ENCODE measurements at places on chromosomes 11 and 22.
A peak's percentile ranks its signal among the peaks of the same experiment; 100 is the strongest.

DNA sequence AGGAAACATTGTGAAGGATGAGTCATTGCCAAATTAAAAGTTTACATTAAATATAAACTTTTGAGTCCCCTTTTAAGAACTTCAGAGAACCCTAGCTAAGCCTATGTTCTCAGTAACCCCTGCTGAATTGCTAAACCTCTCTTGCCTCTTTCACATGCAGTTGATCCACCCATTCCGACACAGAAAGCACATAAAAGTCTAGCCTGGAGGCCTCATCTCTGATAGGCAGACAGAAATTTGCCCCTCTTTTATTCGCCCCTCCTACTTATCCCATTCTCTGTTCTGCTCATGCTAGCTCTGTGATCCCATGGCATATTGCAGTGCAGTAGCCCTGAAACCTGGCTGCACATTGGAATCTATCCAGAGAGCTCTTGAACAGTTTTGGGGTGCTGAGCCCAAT, 58.2 kb upstream of the PDE3B start:
- DNase-seq: no peak

DNA sequence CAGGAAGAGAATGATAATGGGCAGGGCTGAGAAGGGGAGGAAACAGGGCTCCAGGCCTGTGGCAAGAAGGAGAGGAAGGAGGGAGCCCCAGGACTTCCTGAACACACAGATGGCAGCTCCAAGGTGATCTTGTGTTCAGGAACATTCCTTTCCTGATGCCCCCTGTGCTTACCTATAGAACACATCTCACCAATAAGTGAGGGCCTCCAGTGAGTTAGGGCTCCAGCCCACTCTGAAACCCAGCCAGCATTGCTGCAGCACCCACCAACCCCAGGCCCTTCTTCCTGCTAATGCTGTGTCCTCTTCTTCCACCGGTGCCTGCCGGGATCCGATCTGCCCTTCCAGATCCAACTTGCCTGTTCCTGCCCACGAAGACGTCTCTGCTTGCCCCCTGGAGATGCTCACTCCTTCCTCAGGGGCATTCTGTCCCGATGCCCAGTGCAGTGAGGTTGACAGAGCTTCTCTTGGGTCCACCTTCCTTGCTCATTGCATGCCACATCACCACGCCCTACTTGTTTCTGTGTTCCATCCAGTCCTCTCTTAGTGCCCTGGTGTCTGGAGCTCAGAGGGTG, 17.4 kb downstream of the ANKK1 start:
- no peak for DNase-seq

DNA sequence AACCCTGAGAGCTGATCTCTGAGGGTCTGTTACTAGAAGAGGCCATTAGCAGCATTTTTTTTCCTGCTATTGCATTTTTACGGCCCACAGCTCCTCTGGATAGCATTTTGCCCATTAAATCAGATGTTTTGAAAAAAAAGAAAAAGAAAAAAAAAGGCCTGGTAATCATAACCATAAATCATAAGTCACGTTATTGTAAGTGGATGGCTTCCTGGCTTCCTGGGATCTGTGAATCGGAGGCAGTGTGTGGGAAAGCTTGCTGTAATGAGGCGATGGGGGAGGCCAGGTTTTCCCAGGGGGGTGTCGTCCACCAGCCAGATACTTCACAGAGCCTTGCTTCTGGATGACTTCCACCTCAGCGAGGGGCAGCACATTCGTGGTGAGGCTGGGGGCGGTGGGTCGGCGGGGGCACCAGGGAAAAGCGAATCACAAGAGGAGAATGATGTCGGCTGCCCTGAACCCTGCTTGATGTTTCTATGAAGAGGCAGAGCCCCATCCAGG, 106.5 kb upstream of the SYT13 start:
- no peak for DNase-seq

DNA sequence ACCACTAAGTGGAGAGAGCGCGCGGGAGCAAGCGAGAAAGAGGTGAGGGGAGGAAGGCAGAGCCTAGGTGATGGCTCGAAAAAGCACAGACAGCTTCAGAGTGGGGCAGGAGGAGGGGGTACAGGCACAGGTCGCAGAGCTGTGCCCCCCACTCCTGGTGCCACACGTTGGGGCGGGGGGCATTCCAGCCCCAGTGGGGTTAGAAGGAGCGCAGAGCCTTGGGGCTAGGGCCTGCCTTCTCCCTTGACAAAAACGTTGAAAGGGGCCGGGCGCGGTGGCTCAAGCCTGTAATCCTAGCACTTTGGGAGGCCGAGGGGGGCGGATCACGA, 41.6 kb upstream of the ISX start:
- DNase-seq: no peak

DNA sequence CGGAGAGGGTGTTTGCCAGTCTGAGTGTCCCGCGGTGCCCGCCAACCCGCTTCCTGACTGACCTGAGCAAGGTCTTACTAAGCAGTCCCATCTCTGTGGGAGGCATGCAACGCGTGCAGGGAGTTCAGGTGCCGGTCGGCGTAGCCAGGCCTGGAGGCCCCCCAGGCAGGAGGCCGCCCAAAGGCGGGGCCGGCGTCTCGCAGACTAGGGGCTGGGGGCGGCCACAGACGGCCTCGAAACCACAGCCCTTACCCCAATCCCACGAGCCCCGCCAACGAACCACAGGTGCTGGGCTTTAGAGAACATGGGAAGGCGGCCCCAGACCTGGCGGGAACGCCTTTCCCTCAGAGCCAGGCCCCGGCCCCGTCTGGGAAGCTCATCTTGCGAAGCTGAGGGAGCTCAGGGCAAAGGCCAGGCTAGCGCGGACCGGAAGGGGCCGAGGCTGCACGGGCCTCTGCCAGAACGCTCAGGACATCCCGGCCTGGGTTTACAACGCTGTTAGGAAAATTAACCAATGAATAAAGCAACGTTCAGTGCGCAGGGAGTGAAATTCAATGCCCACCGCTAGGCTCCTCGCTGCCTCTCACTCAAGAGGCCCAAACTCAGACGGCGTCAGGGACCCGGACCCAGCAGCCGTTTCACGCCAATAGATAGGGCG, 2.1 kb upstream of the MTFP1 start:
- DNase-seq: no peak

DNA sequence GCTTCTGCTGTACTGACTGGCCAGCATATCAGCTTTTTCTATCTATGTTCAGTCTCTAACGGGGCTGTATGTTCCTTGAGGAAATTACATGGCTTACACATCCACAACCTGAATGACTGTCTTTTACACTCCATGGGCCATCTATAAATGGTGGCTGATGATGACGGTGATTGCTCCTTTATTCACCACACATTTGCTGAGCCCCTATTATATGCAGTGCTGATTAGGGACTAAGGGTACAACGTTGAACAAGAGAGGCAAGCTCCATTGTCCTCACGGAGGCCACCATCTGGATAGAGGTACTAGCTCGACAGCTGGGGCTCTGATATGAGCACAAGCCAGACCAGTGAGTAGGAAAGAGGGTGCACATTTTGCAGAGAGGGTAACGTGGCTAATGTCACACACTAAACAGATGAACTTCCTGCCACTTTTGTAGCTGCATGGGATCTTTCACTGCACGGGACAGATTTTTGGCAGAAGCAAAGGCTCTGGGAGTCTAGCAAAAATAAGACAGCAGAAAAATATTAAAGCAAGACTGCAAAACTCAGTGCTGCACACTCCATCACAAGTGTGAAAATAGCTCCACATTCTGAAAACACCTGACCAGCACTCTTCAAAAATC, 30.6 kb downstream of the DRD2 start:
- no peak for DNase-seq

DNA sequence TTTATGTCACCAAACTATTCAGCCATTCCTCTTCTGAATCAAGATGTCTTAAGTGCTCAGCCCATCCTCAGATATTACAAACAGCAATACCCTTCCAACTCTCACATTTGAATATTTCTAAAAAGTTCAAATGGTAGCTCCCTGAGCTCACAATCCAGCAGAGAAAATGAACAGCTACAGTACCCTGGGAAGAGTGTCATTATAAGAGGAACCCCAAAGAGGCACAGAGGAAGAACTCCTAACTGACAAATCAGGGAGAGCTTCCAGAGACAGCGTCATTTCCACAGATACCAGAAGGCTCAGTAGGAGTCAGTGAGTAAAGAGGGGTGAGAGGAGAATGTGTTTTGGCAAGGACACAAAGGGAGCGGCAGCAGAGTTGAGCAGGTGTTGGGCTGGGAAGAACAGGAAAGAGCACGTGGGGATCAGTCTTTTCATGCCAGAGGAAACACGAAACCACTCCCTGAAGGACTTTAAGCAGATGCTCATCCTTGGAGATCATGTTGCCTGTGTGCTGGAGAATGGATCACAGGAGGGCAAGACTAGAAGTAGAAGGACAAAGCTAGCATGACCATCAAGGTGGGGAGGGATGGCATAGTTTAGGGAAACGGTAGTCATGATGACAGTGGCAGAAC, 4.3 kb downstream of the CLTCL1 start:
- no peak for DNase-seq

DNA sequence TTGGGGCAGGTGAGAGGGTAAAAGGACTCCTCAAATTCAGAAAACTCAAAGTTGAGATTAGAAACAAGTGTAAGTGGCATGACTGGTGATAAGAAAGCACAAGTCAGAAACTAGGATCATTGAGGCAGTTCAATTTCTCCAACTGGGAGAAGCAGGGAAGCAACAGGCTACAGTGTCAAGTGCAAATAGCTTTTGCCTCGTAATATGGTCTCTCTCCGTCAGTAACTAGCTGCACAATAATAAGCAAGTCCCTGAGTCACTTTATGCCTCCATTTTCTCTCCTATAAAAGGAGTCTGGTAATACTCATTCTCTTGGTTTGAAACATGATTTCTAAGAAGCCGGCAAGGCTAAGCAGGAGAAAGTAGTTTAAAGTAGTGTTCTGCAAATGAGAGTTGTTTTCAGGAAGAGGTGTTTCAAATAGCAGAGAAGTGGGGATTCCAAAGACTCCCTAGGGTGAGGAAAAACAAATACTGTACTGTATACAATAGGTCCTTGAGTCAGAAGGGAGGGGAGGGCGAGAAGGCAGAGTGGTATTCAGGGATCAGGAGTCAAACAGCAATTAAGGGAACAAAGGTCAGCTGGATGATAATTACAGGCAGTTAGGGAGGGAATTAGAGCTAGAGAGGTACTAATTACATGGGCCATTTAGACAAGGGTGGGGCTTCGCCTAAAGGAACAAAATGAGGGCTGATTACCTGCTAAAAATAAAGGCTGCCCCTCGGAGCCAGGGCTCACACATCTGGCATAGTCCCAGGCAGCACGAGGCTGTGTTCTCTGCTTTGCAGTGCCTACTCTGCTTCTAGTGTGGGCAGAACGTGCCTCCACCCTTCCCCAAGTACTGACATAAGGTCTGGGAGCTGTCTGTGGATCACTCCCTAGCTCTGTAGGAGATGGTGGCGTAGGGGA, 96.0 kb upstream of the BDNF start:
- no peak for DNase-seq

- DNase-seq: no peak
Observed at GRCh38 chr11:126624506-126624905, 269.0 kb downstream of the ST3GAL4 start.

DNA sequence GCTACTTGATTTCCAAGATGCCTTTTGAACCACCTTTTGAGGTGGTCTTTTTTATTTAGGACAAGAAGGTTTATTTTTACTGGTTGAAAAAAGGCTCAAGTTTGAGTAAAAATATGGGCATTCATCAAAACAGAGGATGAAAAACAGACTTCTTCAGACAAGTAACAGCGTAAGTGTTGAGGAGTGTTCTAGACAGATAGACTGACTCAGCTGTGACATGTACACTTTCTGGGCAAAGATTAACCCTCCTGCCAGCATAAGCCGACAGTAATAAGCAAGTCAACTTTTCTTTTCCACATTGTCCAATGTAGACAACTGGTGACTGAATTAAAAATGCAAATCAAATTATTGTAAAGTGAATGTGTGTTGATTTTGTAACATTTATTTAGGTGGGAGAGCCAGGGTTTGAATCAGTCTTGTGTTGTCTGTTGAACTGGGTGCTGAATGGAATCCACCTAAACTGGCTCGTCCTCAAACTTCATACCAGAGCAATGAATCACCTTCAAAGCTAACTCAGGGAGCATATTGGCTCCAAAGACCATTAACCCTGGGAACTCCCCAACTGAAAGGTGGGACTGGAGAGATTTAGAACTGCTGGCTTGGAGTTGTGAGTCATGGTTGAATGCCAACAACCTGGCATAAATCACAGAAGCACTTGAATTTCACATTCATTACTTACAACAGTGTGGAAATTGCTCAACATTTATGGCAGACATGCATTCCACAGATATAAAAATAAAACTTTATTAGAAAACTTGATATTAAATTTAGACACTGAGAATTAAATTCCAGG, 377.0 kb downstream of the ETS1 start:
- DNase-seq: no peak

DNA sequence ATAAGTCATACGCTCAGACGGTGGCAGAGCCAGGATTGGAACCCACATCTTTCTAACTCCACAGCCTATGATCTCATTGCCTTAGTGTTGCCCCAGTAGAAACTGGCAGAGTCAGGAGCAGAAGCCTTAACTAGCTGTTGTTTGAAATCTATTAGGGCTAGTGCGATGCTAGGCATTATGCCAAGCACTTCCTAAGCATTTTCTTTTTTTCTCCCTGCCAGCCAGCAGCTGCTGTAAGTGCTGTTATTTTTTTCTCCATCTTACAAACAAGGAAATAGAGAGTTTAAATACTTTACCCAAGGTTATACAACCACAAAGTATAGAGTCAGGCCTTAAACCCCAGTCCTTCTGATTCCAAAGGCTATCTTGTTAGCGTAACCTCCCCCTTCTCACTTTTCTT, 161.0 kb upstream of the SORL1-AS1 start:
- DNase-seq: no peak

GRCh38 chr11:47373876-47374719, 4.2 kb downstream of the SPI1 start:
- DNase-seq: peak; percentile 80

DNA sequence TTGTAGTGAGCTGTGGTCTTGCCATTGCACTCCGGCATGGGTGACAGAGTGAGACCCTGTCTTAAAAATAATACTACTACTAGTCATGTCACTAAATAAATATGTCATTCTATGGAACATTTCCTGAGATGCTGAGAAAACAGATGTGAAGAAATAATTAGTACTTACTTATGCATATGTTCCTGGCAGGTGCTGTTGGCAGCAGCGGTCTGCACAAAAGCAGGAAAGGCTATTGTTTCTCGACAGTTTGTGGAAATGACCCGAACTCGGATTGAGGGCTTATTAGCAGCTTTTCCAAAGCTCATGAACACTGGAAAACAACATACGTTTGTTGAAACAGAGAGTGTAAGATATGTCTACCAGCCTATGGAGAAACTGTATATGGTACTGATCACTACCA, 8.8 kb downstream of the ARCN1 start:
- no peak for DNase-seq

GRCh38 chr11:61075891-61076290, 26.4 kb upstream of the CD5 start:
- DNase-seq: no peak

DNA sequence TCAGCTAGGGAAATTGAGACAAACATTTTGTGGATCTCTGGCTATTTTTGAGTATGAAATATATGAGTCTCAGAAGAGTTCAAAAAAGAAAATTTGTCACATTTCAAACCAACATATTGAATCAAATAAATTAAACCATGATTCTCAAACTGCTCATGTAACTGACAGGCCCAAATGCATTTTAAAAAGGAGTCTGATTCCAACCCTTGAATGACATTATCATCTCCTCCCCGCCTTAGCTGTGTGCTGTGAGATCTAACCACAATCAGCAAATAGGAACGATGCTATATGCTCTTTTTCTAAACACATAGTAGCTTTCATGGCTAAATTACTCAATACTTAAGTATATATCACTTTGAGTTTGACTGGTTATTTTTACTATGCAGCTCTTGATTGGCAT, 57.1 kb downstream of the EFCAB6 start:
- no peak for DNase-seq

GRCh38 chr11:99911116-99911515, 776.0 kb upstream of the ARHGAP42 start:
- DNase-seq: no peak

- no peak for DNase-seq
Observed at GRCh38 chr22:37455896-37456295, 28.6 kb upstream of the ELFN2 start.
